ENCODE measurements at places on chromosomes 4 and X. TPM values are rescaled to one million over a fixed set of nuclear protein-coding genes. Genes with fewer than 3 reads are reported as not detected.

Gene GPC3
- polyA plus RNA-seq, result 79.7 TPM

Gene FAM13A
- polyA plus RNA-seq, result 31.8 TPM

Gene ADGRG4
- 0.03 TPM for polyA plus RNA-seq

Gene TRO
- 221 TPM for polyA plus RNA-seq

Gene PAGE1
- polyA plus RNA-seq, result not detected

Gene ELOVL6
- 22.8 TPM for polyA plus RNA-seq

Gene PDLIM3
- polyA plus RNA-seq, result 124 TPM

Gene SPANXD
- polyA plus RNA-seq, result not detected

Gene GIMD1
- not detected for polyA plus RNA-seq

Gene RXFP1
- not detected for polyA plus RNA-seq

Gene TIMM8A
- polyA plus RNA-seq, result 14.4 TPM

Gene SSX2
- not detected for polyA plus RNA-seq

Gene PPARGC1A
- polyA plus RNA-seq, result 12.2 TPM

Gene SMARCA1
- polyA plus RNA-seq, result 50.0 TPM

Gene CCDC120
- polyA plus RNA-seq, result 14.8 TPM

Gene ASB9
- 2.9 TPM for polyA plus RNA-seq

Gene COL25A1
- 14.7 TPM for polyA plus RNA-seq

Gene QRFPR
- polyA plus RNA-seq, result 0.90 TPM

Gene CYTL1
- polyA plus RNA-seq, result 4.7 TPM

Gene NPY2R
- polyA plus RNA-seq, result 1.1 TPM

Gene ACSL4
- polyA plus RNA-seq, result 57.0 TPM

Gene CORIN
- 1.8 TPM for polyA plus RNA-seq

Gene MAGEA2
- not detected for polyA plus RNA-seq

Gene TCEAL7
- polyA plus RNA-seq, result 118 TPM

Gene TAF7L
- polyA plus RNA-seq, result 0.24 TPM

Gene FMR1NB
- 0.18 TPM for polyA plus RNA-seq

Gene KLHL34
- 0.67 TPM for polyA plus RNA-seq

Gene MAGEA2B
- polyA plus RNA-seq, result not detected

Gene FGG
- not detected for polyA plus RNA-seq

Gene FANCB
- 1.9 TPM for polyA plus RNA-seq

Gene DCAF16
- polyA plus RNA-seq, result 38.3 TPM

Gene PRDX4
- polyA plus RNA-seq, result 67.7 TPM

Gene TFE3
- 41.3 TPM for polyA plus RNA-seq

Gene SHISA3
- polyA plus RNA-seq, result 3.4 TPM

Gene INPP4B
- polyA plus RNA-seq, result 8.4 TPM

Gene FAM9B
- polyA plus RNA-seq, result 0.18 TPM

Gene NXF2B
- polyA plus RNA-seq, result 0.46 TPM

Gene ADH7
- not detected for polyA plus RNA-seq

Gene TEX28
- not detected for polyA plus RNA-seq

Gene TXK
- polyA plus RNA-seq, result 0.35 TPM

Gene TCEAL6
- 36.9 TPM for polyA plus RNA-seq

Gene NXF2
- not detected for polyA plus RNA-seq

Gene RHOXF1
- polyA plus RNA-seq, result 5.2 TPM

Gene NUDT10
- polyA plus RNA-seq, result 29.5 TPM

Gene GALNTL6
- polyA plus RNA-seq, result 24.3 TPM

Gene NLGN3
- polyA plus RNA-seq, result 127 TPM

Gene GPR143
- polyA plus RNA-seq, result 5.3 TPM

Gene FAM236D
- polyA plus RNA-seq, result not detected

Gene DRD5
- 2.6 TPM for polyA plus RNA-seq

Gene TIGD2
- 5.1 TPM for polyA plus RNA-seq

Data from spinal cord (tissue), 10 donors.